ENCODE measurements at places on chromosomes 1 and 21.

- DNase-seq = no peak
These were observed 101.4 kb downstream of the PBX1 start for GRCh38 chr1:164660412-164660772.

GRCh38 chr1:41486371-41487125 lies 2.1 kb upstream of the EDN2 start:
- DNase-seq = no peak

GRCh38 chr1:85454214-85454613 lies 10.7 kb downstream of the DDAH1 start:
- no peak for DNase-seq

DNA sequence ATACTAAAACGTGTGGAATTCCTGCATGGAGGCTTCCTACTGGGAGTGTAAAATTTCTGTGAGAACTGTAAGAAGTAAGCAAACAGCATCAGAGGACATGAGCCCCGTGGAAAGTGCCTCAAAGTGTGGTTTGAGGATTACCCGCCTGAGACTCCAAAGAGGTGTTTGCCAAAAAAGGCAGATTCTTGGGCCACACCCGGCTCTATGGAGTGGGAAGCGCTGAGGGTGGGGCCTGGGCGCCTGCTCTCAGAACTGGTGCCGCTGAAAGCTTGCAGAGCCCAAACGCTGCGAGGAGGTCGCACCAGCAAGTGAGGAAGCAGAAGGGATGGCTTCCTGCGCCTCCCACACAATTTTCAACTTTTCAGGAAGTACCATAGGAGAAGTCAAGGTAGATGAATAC lies 43.0 kb upstream of the PSEN2 start:
- DNase-seq = peak; percentile 57

GRCh38 chr1:57033222-57034001 lies 67.6 kb upstream of the C8B start:
- DNase-seq = no peak

DNA sequence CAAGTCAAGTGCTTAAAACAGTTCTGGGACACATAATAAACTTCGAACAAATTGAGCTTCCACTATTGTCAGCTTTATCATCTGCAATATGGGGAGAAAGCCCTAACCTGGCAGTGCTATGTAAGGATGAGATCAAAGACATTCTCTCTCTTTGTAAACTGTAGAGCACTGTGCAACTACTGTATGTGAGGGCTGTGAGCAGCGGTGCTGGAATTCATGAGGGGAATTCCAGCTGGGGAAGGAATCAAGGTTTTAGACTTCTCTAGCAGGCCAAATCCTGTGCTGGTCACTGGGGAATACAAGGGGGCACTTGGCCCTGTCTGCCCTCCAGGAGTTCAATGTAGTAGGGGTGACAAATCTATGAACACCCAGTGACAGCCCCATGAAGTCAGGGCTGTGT lies 9.3 kb downstream of the FAM151A start:
- DNase-seq = no peak

Data from left colon (tissue), 2 donors.